Stimulated activated naive CD4-positive, alpha-beta T cell treated with Interleukin-2 at 50 U/mL for 16 hours (primary cell): ENCODE measurements at places on chromosomes 6 and 20.

DNA sequence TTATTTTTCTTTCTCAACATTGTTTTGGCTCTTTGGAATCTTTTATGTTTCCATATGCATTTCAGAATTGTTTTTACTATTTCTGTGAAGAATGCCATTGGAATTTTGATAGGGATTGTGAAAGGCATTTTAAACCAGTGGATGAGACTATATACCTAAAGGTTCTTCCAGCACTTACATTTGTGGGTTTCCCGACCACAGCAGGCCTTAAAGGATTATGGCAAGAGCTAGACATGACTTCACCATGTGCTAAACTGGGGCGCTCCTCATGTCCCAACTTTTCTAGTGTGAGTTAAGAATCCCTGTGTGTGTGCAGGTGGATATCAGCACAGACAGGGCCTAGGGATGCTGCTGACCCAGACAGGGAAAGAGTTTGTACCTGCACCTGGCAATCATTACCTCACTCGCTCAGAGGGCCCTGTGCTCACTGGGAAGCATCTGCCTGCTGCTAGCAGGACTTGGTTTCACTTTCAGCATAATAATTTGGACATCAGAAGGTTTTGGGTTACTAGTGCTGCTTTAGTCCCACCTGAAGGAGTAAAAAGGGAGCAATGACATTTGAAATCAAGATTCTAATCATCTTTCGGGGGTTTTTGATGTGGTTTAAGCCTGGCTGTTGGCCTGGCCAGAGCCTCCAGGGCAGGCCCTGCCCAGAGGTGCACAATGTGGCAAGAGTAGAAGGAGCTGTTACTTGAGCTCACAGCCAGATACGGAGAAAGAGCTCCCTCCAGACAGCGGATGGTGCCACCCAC is 137.1 kb downstream of the CDC5L start:
- no peak for DNase-seq

- no peak for DNase-seq
Measured at GRCh38 chr6:15153191-15153590, 92.7 kb upstream of the JARID2 start.

- no peak for DNase-seq
Measured at GRCh38 chr6:4365686-4366085, 230.3 kb upstream of the ECI2 start.

DNA sequence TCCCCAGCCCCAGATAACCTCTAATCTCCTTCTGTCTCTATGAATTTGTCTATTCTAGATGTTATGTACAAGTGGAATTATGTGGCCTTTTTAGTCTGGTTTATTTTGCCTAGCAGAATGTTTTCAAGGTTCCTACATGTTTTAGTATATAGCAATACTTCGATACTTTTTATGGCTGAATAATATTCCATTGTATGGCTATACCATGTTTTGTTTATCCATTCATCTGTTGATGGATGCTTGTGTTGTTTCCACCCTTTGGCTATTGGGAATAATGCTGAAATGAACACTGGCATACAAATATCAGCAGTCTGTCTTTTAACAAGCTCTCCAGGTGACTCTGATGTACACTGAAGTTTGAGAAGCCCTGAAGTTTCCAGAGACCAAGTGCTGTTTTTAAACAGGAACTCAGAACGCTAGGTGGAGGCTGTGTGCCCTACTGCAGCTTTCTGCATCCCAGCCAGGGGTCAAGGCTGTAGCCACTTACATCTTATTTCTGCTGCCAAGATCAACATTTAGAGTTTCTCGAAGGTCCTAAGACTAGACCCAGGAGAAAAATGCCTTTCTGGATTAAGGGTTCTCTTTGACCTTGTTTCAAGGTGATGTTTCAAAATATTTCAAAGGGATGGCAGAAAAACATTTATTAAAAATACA is 123.0 kb downstream of the SOBP start:
- no peak for DNase-seq

GRCh38 chr6:26594730-26595632 is 1.8 kb upstream of the ABT1 start:
- no peak for DNase-seq

- DNase-seq = no peak
Measured at GRCh38 chr6:48813836-48814235, 649.2 kb downstream of the MMUT start.

DNA sequence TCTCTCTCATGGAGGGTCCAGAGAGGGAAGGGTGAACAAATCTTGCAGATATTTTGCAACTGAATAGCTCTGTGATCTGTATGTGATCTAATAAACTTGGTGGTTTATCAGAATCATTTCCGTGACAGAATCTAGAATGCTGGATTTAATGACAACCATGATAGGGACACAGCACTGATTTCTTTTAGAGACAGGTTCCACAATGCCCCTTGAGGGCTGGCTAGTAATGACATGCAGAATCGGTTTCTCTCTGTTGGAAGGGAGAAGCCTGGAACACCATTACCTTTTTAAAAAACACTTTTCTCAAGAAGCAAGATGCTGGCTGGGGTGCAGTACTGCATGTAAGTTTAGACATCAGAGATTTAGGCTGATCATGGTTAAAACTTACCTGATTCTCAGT is 313.4 kb downstream of the CDH26 start:
- no peak for DNase-seq

GRCh38 chr20:50575865-50576720 is 65.9 kb downstream of the PTPN1 start:
- DNase-seq = peak; percentile 65

DNA sequence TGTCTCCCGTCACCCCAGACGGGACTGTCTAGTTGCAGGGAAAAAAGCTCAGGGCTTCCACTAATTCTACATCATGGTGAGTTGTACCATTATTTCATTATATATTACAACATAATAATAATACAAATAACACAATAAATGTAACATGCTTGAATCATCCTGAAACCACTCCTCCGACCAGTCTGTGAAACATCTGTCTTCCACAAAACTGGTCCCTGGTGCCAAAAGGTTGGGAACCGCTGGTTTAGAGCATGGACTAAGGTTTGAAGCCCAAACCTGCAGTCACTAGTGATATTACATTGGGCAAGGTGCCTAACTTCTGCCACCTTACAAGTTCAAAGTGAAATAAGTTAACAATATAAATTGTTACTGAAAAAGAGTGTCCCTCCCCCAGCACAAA is 175.7 kb downstream of the PDE10A start:
- DNase-seq = no peak

DNA sequence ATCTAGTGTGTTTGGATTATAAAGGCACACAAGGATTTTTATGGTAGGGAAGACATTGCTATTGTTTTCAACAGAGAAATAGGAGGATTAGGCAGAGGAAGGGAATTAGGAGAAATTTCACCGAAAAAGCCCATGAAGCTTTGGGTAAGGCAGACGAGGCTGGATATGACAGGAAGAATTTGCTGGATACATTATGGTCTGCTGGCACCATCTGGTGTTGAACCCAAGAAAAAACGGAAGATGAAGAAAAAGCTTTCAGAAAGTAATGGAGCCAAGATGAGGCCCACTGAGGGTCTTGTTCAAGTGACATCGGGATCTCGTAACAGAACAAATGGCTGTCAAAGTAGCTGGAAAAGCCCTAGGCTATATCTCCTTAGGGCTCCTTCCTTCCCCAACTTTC is 56.5 kb downstream of the OR2J2 start:
- no peak for DNase-seq

DNA sequence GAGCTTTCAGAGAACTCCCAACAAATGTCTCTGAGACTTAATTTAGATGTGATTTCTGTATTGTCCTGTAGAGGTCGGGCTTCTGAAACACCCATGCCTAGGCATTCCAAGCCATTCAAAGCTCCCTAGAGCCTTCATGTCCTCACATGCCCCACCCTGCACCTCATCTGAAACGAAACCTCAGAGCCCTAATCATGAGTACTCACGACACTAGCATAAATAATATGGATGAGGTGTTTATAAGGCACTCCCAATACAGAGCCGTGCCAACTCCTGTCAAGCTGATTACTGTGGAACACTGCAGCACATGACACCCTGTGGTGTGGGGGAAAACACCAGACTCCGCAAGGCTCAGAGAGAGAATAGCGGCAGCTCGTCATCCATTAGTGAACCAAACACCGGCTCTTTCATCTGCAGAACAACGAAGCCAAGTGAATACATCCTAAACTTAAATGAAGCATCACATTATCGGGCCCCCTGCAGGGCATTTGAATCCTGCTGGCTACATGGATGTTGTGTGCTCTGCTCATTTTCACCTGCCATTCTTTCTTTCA is 83.8 kb downstream of the FNDC1 start:
- no peak for DNase-seq

GRCh38 chr20:16711661-16712258 is 18.1 kb upstream of the SNRPB2 start:
- DNase-seq = no peak

DNA sequence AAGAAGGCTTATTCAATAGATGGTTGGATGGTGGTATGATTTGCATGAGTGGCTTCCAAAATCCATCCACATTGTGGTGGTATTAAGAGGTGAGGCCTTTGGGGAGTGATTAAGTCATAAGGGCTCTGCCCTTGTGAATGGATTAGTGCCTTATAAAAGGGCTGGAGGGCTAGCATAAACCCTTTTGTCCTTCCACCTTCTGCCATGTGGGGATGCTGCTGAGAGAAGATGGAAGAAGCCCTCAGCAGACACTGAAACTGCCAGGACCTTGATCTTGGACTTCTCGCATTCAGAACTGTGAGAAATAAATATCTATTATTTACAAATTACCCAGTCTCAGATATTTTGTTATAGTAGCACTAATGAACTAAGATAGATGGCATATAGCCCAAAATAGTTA is 27.8 kb upstream of the SRPK1 start:
- no peak for DNase-seq

GRCh38 chr6:158231551-158232315 is 63.6 kb downstream of the GTF2H5 start:
- DNase-seq = peak; percentile 72

- no peak for DNase-seq
Measured at GRCh38 chr6:46042355-46042999, 26.8 kb upstream of the CLIC5 start.

GRCh38 chr6:3744211-3744900 is 7.2 kb downstream of the PXDC1 start:
- no peak for DNase-seq
